Aorta (tissue), 5 donors: ENCODE measurements at places on chromosomes 11 and 22. TPM values are rescaled to one million over a fixed set of nuclear protein-coding genes. Genes with fewer than 3 reads are reported as not detected.
A peak's percentile ranks its signal among the peaks of the same experiment; 100 is the strongest.

GAL gene
- not detected for total RNA-seq

CCND1 gene
- total RNA-seq: 77.6 TPM

THY1 gene
- total RNA-seq: 80.9 TPM

LYVE1 gene
- total RNA-seq: 179 TPM

TSKU gene
- total RNA-seq: 27.5 TPM

GRCh38 chr22:31583861-31584485 is 78.0 kb downstream of the PISD start:
- no peaks in the 10 kb centered on the region for H3K4me1 ChIP-seq
- DNase-seq: no peak
- no peaks in the 10 kb centered on the region for H3K27me3 ChIP-seq
- H3K36me3 ChIP-seq: no peaks in the 10 kb centered on the region

GRCh38 chr11:104997288-104997687 is 25.7 kb downstream of the CASP5 start:
- H3K27ac ChIP-seq: no peak overlapping the region
- no peak overlapping the region for H3K4me3 ChIP-seq
- H3K36me3 ChIP-seq: no peaks in the 10 kb centered on the region
- H3K27me3 ChIP-seq: no peaks in the 10 kb centered on the region
- no peak for DNase-seq
- H3K4me1 ChIP-seq: no peaks in the 10 kb centered on the region

GRCh38 chr11:2298795-2299761 is 2.6 kb downstream of the C11orf21 start:
- H3K4me3 ChIP-seq: no peak overlapping the region
- H3K27me3 ChIP-seq: no peaks in the 10 kb centered on the region
- H3K27ac ChIP-seq: no peak overlapping the region

DNA sequence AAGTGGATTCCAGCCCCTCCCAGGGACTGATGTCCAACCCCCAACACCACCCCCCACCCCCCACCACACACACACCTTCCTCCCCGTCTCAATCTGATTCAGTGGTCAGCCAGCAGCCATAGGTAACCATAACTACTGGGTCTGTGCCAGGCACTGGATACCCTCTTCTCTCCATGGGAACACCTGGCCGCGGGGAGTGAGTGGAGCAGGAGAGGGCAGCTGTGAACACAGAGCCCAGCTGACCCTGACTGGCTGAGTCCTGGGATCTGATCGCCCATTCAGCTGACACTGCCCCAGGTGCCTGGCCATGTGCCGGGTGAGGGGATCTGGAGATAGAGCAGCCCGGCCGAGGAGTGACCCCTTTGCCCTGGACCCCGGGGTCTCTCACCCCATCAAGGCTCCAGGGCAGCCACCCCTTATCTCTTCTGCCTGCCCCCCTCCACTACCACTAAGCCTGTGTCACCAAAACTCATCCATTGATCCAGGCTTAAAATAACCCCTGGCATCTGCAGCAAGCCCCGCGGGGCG is 2.6 kb upstream of the SHISA8 start:
- H3K4me3 ChIP-seq: no peak overlapping the region
- DNase-seq: no peak
- H3K4me1 ChIP-seq: no peaks in the 10 kb centered on the region

DNA sequence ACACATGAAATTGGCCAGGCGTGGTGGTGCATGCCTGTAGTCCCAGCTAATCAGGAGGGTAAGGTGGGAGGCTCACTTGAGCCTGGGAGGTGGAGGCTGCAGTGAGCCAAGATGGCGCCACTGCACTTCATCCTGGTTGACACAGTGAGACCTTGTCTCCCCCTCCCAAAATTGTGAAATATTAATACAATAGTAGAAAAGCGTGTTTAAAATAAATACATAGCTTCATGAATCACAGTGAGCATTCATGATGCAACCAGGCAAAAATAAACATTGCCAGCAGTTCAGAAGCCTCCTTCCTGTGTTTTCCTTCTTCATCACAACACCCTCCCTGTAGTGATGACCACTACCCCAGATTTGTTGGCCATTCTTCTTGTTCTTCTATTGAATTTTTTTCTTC is 4.3 kb upstream of the TEAD1 start:
- H3K36me3 ChIP-seq: no peaks in the 10 kb centered on the region
- H3K4me1 ChIP-seq: no peaks in the 10 kb centered on the region
- H3K27ac ChIP-seq: no peak overlapping the region

- no peak for DNase-seq
- no peak overlapping the region for H3K4me3 ChIP-seq
- H3K27me3 ChIP-seq: no peaks in the 10 kb centered on the region
- H3K4me1 ChIP-seq: no peaks in the 10 kb centered on the region
Measured at GRCh38 chr22:31925056-31925455, 19.3 kb upstream of the YWHAH start.

DNA sequence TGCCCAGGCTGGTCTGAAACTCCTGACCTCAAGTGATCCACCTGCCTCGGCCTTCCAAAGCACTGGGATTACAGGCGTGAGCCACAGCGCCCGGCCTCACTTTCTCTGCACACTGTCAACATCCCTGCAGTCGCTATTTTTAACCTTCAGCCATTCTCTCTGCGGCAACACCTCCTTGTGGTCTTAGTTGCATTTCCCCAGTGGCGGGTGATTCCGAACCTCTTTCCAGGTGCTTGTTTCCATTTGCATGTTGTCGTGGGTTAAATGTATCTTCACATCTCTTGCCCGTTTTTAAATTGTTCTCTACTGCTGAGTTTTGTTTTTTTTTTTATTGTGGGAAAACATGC is 2.2 kb upstream of the SCT start:
- no peak overlapping the region for H3K27ac ChIP-seq
- H3K27me3 ChIP-seq: no peaks in the 10 kb centered on the region
- H3K36me3 ChIP-seq: no peaks in the 10 kb centered on the region
- DNase-seq: no peak
- no peak overlapping the region for H3K4me3 ChIP-seq

DNA sequence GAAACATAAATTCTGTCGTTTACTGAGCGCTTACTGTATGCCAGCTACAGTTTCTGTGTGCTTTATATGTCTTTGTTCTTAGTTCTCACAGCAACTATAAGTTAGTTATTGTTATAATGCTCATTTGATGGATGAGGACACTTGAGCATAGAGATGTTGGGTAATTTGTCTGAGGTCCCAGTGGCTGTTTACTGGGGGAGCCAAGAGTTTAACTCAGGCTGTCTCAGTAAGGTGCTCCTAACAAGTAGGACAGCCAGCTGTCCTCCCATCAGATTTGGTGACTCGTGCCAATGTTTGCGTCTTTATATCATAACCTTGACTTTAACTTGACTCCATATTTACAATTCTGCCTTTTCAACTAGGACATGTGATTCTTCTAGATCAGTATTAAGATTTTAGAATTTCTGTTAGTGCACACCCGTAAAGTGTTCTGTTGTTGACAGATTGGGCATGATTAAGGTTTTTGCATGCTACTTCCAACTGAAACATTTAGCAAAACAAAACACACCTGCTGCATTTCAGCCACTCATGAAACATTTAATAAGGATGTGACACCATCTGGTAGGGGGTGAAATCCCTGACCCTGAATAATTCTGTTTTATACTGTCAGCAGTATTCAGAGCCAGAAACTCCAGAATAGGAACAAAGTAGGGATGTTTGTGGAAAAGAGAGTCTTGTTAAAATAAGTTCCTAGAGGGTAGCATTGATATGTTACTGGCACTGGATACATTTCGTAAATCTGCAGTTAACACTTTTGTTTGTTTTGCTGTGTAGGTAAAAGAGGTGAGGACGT is 1.9 kb downstream of the REXO2 start:
- peak overlapping the region; percentile 23 for H3K4me3 ChIP-seq
- H3K4me1 ChIP-seq: no peaks in the 10 kb centered on the region
- no peak overlapping the region for H3K27ac ChIP-seq
- no peak for DNase-seq
- no peaks in the 10 kb centered on the region for H3K36me3 ChIP-seq

DNA sequence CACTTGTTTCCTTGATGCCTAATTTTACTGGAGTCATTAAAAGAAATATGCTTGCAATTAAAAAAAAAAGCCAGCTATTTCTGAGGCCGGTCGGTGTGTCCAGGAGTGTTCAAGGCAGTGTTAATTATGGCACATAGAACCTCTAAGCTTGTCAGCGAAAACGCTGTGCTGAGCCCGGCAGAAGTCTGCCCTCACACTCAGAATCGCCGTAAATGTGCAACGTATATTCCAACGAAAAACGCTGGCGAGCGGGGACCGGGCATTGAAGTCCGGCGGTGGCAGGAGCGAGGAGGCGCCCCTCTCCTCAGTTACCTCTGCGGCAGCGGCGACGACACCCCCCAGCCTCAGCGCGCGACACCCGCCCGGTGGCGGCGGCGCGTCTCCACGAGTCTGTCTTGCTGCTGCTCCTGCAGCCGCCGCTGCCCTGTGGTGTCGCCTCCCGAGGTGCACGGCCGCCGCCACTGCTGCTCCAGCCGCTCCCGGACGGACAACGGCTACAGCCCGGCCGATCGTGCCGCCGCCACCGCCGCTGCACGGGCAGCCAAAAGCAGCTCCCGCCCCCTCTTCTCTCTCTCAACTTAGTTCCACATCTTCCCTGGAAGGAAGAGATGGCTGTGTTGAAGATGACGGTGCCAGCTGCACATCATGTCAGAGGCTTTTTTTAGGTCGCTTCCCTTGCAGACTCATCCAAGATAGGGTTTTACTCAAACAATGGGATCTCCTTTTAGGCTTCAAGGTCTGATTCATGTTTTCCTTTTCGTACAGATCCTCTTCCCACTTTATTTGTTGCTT is 56.0 kb downstream of the JAM3 start:
- peak; percentile 57 for DNase-seq
- H3K4me3 ChIP-seq: peak overlapping the region; percentile 31
- no peaks in the 10 kb centered on the region for H3K36me3 ChIP-seq
- peaks cover 8% of the 10 kb centered on the region for H3K4me1 ChIP-seq

DNA sequence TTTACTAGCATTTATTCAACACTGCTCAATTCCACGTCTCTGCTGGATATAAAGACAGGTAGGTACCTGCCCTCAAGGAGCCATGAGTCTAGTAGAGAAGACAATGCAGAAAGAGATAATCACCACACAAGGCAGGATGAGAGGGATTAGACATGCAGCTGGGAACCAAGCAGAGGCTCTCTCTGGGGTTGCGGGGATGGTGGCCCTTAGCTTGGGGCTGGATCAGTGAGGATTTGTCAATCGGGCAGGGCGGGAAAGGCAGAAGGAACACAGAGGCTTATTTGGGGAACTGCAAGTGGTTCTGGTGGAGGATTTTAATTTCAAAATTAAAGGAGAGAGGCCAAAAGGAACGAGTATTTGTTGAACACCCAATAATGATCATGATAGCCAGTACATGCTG is 8.5 kb upstream of the DMC1 start:
- H3K4me1 ChIP-seq: no peaks in the 10 kb centered on the region
- H3K27ac ChIP-seq: no peak overlapping the region
- no peak overlapping the region for H3K4me3 ChIP-seq
- H3K36me3 ChIP-seq: no peaks in the 10 kb centered on the region
- no peaks in the 10 kb centered on the region for H3K27me3 ChIP-seq
